T1000 (cell line): ENCODE measurements at places on chromosomes 1 and 21.

- DNase-seq: no peak
These were observed 141.8 kb upstream of the AJAP1 start for GRCh38 chr1:4512636-4513035.

DNA sequence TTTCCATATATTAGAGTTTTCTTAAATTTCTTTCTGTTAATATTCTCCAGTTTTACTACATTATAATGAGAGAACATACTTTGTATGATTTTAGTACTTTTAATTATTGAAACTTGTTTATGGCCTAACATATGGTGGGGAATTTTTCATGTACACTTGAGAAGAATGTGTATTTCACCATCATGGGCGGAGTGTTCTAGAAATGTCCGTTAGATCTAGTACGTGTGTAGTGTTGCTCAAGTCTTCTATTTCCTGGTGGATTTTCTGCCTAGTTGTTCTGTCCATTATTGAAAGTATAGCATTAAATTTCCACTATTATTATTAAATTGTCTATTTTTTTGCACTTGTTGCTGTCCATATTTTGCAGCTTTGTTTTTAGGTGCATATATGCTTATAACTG, 64.0 kb upstream of the RGS21 start:
- DNase-seq: no peak

DNA sequence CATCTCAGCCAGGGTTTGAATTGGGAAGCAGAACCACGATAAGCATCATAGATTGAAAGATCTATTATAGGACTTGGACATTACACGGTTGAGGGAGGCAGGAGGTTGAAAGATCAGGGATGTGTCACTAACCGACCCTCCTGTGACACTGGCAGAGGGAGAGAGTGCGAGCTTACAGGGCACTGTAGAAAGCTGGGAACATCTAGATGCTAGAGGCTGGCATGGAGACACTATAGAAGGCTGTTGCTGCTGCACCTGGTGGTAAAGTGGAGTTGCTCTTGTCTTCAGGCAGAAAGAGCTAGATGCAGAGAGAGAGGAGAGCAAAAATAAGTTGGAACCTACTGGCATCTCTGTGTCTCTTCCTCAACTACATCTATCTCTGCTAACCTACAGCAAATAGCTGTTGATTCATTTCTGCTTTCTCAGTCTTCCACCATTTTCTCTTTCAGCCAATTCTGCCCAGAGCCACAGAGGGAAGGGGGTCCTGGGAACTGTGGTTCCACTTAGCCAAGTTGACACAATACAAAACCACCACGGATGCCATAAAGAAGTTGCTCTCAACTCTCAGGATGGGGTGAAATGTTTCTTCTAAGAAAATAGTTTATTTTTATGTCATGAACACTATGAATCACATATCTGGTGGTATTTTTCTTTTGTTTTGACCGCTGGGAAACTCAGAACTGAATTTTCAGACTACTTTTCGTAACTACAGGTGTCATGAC, 155.9 kb downstream of the ZNF281 start:
- DNase-seq: no peak

- DNase-seq: no peak
These were observed 14.0 kb upstream of the MMEL1 start for GRCh38 chr1:2646837-2647236.

GRCh38 chr1:31648641-31649357, 4.1 kb upstream of the PEF1 start:
- DNase-seq: no peak

- DNase-seq: no peak
These were observed 376.4 kb downstream of the PCP4 start for GRCh38 chr21:40243685-40244084.

- DNase-seq: no peak
These were observed 647 bp upstream of the TCP10L start for GRCh38 chr21:32585970-32586369.

- DNase-seq: no peak
These were observed 193.4 kb downstream of the PRDM2 start for GRCh38 chr1:13893409-13893821.

DNA sequence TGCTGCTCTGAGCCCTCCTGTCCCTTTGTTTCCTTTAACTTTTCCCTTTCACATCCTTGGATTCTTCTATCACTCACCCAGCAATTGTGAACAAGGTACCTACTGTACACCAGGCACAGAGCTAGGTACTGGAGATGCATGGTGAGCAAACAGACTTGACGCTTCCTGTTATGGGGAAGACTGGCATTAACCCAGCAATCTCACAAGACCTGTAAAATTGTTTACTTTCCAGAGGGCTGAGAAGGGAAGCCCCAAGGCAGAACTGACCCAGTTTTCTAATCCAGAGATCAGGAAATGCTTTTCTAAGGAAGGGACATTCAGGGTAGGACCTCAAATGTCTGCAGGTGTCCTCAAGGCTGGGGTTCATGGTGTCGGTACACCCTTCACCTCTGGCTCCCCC, 171.6 kb upstream of the KAZN start:
- DNase-seq: no peak

- DNase-seq: no peak
These were observed 47.6 kb upstream of the LRP8 start for GRCh38 chr1:53375440-53375839.

- DNase-seq: no peak
These were observed 64.0 kb downstream of the CCDC18 start for GRCh38 chr1:93244298-93245069.

GRCh38 chr21:27040738-27041469, 74.0 kb upstream of the ADAMTS5 start:
- no peak for DNase-seq

GRCh38 chr1:24463776-24464735, 38.6 kb upstream of the RCAN3 start:
- DNase-seq: no peak

DNA sequence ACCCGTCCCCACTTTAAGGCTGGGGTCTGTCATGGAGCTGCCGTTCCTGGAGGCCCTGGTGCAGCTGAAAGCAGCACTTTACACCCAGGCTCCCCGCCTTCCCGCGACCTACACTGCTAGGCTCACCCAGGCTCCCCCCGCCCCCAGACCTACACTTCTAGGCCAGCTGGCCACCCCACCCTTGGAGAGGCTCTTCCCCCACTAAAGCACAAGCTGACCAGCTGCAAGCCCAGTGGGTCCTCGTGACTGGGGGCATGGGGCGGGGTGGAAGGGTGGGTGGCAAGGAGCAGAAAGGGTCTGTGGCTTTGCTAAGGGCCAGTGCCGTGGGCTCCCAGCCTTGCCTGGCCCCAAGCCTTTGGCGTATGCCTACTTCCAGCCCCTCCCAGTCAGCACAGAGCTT, 9.7 kb upstream of the ARHGEF16 start:
- DNase-seq: no peak
